ENCODE measurements at places on chromosomes 4 and X.

DNA sequence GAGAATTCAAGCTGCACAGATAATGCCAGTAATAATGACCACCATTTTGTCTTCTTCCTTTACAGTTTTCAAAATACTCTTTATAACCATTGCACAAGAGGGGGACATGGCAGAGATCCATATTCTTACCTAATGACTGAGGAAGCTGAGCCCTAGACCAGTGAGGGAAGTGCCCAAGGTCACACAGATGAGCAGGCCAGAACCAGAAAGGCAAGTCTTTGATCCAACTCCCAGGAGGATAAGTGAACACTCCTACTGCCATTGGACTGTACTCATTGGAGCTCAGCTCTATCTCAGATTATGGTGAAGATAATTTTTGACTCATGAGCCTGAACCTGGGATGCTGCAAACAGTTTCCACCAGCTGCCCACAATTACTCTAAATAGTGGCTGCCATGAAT is 28.6 kb downstream of the AMER1 start:
- no peak for DNase-seq

DNA sequence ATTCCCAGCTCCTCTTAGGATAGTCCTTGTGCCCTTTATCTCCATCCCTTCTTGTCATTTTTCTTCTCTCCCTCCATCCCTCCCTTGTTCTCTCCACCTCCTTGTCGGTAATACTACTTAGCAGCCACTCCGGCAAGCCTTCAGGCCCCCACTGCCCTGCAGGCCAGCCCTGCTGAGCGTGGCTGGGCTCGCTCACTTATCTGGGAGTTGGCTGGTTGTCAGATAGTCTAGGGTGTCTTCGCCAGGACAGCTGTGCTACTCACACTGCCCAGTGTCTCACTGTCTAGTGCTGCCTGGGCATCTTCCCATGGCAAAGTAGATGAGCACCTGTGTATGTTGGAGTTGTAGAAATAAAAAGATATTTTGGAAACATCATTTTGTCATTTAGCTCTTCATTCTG is 75.0 kb downstream of the STK32B start:
- DNase-seq = no peak

DNA sequence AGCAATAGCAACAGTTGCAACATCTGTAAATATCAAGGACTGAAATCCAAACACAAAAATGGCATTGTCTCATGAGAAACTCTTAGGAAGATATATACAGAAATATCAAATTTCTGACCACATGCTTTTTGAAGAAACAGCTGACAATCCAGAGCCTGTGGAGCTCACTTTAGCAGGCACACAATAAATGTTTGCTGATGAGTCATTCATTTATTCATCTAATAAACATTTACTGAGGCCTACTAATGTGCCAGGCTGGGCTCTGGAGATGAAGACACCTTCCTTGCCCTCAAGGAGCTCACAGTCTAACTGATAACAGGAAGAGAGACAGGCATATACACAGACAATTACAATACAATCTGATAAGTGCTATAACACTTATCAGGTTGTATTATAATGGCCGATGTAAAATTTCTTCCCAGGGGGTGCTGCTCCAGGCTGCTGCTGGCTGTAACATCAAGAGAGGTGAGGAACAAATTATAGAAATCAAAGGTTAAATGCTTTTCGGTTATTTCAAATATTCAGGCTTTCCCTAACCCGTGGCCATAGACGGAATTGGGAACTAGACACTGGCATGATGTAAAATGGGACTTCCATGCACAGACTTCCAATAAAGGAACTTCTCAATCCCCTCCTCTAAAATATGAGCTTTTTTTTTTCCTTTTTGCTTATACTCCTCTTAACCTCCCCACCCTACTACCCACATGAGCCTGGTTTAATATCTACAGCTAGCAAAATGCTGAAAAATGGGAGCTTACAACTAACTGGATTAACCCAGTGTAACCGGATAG is 16.8 kb upstream of the ZCCHC13 start:
- DNase-seq = no peak

DNA sequence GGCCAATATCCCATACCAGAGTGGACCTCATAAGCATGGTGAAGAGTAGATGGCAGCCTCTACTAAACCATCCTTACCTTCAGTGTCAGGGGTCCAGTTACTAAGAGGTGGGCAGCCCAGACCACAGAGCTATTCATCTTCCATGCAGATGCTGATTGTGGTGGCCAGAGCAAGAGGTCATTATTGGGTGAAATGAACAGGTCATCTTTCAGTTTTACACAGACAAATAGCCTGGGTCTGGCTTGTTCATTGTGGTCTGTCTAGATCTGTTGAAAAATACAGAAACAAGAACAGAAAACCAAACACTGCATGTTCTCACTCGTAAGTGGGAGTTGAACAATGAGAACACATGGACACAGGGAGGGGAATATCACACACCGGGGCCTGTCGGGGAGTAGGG is 71.3 kb downstream of the PAK3 start:
- DNase-seq = no peak

- DNase-seq = no peak
These were observed 9.5 kb downstream of the LGI2 start for GRCh38 chr4:25021216-25021615.

All from heart right ventricle (tissue), 16 donors.